ENCODE measurements at places on chromosomes 3 and 15.

GRCh38 chr3:18812316-18812715 is 336.0 kb upstream of the KCNH8 start:
- DNase-seq: no peak

DNA sequence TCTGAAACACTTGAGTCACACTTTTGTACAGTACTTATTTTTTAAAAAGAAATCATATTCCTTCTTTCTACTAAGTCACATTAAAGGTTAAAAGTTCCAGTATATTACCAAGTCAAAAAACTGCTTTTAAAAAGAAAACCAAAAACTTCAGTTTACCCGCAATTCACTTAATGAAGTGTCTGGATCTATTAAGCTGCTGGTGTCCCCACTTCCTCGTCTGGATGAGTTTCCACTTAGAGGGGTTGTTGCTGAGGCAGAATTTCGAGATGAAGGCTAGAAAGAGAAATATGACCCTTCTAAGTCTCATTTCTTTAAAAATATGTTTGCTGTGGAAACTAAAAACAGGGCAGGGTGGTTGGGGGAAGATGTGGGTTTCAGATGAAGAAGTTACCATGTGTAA is 79.7 kb downstream of the LRRFIP2 start:
- DNase-seq: no peak

- DNase-seq: peak; percentile 61
Measured at GRCh38 chr3:97656638-97657037, 107.9 kb upstream of the ARL6 start.

DNA sequence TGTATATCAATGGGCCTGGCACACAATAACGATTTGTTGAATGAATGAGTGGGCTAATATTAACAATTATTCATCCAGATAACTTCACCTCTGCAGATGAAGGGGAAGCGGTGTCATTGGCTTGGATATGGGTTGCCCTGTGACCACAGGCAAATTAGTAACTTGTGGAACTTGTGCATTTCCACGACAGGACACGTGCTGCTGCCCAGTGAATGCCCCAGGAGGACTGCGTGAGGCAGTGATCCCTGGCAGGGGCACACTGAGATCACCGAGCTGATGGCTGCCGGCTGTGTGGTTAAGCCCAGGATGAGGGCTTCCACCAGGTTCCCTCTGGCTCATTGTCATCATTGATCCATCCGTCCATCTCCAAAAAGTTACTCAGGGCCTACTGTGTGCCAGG is 84.1 kb upstream of the HACD2 start:
- DNase-seq: no peak

DNA sequence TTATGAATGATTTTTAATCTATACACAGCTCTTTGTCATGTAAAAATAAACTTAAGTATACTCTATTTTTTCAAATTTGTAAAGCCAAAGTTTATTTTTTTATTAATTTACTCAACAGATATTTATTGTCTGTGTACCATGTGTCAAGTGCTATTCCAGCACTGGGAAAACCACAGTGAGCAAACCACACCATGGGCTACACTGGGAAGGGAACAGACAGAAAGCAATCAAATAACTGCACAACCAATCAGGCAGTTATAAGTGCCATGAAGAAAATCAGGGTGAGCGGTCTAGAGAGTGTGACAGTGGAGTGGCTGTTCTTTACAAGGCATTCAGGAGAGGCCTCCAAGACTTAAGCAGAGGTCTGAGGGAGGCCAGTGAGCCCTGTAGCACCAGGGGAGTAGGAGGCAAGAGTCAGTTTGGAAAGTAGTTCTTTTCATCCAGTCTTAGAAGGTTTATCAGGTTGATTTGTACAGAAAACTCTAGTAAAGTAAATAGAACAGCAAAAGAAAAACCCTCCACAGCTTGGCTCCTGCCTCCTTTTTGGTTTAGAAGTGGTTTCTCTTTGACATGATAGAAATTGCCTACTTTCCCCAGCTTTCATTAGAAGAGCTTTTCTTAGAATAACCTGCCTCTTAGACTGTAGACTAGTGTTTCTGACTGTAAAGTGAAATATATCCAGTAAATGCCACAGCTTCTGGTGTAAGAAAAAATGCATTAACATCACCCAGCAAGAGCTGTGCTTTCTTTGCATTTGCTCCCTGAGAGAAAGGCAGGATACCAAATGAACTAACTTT is 13.7 kb downstream of the EIF2AK4 start:
- no peak for DNase-seq

- no peak for DNase-seq
Measured at GRCh38 chr3:141266797-141267555, 35.4 kb downstream of the PXYLP1 start.

GRCh38 chr3:60855250-60855649 is 396.0 kb downstream of the FHIT start:
- no peak for DNase-seq

GRCh38 chr3:36219398-36219797 is 160.9 kb upstream of the STAC start:
- no peak for DNase-seq

DNA sequence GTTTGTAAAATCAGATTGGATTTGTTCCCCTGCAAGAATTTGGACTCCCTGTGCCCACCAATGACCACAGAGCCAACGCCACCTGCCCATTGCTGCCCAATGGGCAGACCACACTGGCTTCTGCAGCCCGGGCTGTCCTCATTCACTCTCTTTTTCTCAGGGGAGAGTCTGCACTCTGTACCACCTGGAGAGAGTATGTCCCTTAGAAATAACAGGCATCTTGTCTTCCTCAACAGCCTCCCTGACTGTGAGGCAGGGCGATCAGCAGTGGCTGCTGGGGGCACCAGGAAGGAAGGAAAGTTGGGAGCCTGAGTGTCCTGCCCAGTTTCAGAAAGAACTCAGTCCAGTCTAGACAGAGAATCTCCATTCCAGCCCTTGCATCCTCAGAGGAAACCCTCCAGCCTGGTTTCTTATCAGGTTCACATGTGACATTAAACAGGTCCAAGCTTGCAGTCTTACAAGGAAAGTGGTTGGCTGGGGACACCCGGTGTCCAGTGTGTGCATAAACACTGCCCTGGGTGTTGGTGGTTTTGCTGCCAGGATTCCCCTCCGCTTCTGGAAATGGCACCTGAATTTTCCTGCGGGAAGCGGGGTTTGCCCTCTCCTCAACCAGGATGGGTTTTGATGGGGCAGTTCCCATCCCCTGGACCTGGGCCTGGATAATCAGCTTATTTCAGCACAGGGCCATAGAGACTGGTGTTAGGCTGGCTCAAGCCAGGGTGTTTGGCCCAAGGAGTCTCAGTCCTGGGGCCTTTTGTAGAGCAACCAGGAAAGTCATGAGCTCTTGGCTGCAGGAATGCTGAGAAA is 37.2 kb downstream of the SSUH2 start:
- no peak for DNase-seq

- DNase-seq: no peak
Measured at GRCh38 chr15:33243393-33243792, 48.9 kb upstream of the FMN1 start.

DNA sequence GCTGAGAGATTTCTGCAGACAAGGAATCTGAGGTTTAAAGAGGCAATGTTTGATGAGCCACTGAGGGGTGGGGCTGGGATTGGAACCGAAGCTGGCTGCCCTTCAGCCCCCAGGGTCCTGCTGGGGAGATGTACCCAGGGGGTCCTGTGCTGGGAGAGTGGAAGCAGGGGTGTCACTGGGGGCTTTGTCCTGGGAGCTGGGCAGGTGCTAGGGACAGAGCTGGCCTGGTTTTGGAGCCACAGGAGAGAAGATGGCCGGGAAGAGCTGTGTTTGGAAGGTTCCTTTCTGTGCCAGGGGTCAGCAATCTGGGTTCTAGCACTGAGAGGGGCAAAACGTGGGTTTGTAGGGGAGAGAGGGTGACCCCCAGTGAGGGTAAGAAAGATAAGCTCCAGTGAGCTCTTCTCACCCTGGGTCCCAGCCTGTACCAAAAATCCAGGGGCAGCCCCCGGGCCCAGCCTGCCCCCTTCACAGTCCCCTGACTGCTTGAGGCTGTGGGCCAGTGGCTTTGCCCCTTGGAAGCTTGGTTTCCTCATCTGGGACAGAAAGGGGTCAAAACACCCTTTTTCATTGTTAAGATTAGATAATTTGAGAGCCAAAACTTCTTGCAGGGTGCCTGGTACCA is 69.6 kb downstream of the SMAD3 start:
- no peak for DNase-seq

DNA sequence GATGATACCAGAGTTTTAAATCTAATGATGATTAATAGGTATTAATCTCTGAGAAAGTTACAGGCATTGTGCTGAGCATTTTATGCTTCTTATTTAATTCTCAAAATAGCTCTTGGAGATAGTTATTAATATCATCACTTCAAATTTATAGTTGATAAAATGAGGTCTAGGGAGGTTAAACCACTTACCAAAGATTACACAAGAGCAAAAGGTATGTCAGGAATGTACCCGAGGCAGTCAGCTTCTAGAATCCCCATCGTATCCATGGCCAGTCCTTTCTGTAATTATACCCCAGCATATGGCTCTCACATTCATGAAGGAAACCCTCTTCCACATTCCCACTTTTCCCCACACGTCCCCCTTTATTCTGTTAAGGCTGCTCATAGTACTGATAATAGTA is 421.3 kb downstream of the PYDC2 start:
- no peak for DNase-seq

- DNase-seq: no peak
Measured at GRCh38 chr3:44104668-44105321, 136.9 kb upstream of the TOPAZ1 start.

- no peak for DNase-seq
Measured at GRCh38 chr3:43326891-43327581, 40.7 kb downstream of the SNRK start.

DNA sequence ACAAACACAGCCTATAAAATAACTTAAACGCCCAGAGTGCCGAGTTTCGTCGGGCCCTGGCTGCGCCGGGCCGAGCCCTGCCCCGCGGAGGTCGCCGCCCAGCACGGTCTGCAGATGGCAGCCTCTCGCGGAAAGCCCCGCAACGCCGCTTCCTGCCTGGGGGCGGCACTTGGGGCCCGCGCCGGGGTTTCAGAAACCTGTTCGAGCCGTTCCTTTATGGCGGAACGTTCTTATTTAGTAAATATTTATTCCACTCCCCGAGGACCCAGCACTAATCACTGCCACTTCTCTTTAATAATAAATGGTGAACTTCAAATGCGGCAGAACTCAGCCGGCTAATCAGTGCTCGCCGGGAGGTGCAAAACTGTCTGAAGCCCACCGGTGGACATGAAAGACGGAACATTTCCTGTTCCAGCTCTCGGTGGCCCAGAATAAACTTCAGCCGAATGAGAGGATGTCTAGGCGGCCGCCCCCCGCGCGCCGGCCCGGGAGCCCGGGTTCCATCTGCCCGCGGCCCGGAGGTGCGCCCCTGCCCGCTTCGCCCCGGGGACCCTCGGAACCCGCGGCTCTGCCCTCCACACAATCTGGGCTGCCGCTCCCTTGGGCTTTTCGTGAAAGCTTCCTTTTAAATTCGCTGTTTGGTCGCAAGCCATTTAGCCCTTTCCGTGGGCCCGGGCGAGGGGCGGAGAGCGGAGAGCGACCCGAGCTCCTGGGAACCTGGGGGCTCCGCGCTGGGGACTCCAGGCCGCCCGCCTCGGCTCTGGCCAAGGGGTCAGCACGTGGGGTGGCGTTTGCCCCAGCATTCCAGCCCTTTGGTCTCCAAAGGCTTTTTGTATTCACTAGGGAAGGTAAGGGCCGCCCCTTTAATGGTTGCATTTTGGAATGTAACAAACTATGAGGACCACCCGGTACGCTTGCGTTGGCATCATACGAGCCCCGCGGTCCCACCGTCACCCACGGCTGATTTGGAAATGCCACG is 110.8 kb upstream of the ATP11B start:
- peak; percentile 72 for DNase-seq

DNA sequence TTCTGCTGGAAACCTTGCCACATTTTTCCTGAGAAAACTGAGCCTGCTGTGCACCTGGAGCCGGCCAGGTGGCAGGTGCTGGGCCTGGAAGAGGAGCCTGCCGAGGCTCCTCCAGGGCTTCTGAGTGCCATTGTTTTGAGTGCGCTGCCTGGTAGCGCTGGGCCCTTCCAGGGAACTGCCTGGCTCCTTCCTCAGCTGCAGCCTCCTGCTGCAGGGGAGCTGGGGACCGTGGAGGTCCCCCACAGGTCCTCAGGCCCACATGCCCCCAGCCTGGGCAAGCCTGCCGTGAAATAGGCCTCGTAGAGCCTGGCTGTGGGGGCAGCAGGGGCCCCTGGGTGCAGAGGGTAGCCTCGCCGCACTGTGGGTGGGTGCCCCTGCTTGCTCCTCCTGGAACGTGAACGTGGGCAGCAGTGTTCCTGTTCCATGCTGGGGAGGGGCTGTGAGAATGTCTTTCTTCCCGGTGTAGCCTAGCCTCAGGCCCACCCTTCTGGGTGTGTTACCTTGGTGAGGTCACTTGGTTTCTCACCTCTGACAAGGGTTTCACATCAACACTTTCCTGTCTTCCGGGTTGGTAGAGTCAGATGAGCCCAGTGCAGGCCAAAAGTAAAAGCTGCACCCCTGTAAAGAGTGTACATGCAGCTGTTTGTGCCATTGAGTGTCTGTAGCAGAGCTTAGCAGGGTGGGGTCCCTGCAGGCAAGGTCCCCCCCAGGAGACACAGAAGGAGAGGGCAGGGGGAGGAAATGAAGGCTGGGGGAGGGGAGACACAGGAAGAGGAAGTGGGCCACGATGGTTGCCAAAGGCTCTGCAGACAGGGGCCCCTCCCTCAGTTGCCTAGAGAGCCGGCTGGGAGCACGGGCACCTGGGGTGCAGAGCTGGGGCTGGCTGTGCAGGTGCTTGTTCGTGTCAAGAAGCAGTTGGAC is 34.5 kb downstream of the KLF13 start:
- DNase-seq: peak; percentile 56

All from NCI-H774 (cell line).